Stimulated activated CD4-positive, alpha-beta T cell treated with anti-CD3 and anti-CD28 coated beads, Interleukin-1b, Interleukin-23, amount 100 ng/mL, for 4 hours (primary cell): ENCODE measurements at places on chromosomes 7 and 10.

- no peak for DNase-seq
Measured at GRCh38 chr10:124092860-124093773, at the start of gene CHST15. Gene CHST15, minus strand, starts transcription at chr10:124093598. Its CDS starts 47,386 bp downstream, at chr10:124046212.

DNA sequence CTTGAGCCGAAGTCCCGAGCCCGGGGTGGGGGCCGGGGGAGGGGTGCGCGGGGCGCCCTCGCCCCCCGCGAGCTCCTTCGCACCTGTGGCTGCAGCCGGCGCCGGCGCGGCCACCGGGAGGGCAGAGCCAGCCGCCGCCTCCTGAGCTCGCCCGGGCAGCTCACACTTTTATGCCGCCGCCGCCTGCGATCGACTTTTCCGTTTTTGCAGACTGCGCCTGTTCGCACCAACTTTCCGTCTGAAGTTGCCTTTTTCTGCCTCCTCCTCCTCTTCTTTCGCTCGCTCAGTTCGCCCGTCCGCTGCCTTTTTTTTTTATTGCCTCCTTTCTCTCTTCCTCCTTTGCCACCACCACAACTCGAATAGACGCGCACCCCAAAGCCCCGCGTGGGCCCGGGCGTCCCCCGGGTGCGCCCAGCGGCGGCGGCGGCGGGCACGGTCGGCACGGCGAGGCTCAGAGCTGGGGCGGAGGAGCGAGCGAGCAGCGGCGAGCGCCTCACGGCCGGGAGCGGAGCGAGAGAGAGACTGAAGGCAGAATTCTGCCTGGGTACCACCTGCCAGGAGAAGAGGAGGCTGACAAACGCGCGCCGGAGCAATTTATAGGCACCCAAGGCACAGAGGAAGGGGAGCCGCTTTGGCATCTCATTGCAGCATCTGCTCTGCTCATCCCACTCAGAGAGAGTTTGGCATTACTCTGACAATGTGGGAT, at the start of gene C1QL3:
Gene C1QL3 (minus strand): TSS at position 569 of the 706 bp plus-strand sequence. CDS start 814 bp downstream, outside the sequence.
- peak; percentile 17 for DNase-seq

- no peak for DNase-seq
Measured at GRCh38 chr10:5428133-5428532, 15.8 kb downstream of the NET1 start.

DNA sequence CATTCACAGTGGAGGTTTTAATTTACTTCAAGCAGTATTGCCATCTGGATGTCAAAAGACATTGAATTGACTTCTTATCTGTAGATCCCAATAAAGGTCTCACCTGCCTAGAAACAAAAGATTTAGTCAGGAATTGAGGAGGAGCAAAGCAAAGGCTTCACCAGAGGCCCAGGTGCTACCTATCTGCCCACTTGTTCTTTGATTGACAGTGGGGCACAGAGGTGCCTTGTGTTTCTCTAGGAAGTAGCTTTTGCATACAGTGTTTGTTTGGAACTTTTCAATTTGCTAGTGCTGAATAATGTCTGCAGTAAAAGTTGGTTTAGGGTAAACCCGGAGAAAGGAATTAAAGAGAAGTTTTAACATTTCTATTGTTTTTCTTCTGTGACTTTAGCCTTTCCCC, 40.4 kb downstream of the AUTS2 start:
- DNase-seq = no peak

- DNase-seq = no peak
Measured at GRCh38 chr7:128309976-128310375, 33.7 kb downstream of the RBM28 start.

DNA sequence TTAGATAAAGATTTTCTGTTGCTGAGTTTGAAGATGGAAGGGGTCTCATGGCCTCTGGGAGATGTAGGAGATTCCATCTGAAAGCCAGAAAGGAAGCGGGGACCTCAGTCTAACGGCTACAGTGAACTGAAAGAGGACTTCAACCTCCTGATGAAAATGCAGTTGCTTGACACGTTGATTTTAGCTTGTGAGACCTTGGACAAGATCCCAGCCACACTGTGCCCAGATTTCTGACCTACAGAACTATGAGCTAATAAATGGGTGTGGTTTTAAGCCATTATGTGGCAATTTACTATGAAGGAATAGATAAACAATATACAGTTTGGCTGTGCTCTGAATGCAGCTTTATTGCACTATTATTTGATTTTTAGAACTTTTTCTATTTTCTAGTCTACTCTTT, 342.3 kb upstream of the SEMA3D start:
- DNase-seq = no peak

- no peak for DNase-seq
Measured at GRCh38 chr7:114944745-114945625, 23.1 kb downstream of the MDFIC start.

DNA sequence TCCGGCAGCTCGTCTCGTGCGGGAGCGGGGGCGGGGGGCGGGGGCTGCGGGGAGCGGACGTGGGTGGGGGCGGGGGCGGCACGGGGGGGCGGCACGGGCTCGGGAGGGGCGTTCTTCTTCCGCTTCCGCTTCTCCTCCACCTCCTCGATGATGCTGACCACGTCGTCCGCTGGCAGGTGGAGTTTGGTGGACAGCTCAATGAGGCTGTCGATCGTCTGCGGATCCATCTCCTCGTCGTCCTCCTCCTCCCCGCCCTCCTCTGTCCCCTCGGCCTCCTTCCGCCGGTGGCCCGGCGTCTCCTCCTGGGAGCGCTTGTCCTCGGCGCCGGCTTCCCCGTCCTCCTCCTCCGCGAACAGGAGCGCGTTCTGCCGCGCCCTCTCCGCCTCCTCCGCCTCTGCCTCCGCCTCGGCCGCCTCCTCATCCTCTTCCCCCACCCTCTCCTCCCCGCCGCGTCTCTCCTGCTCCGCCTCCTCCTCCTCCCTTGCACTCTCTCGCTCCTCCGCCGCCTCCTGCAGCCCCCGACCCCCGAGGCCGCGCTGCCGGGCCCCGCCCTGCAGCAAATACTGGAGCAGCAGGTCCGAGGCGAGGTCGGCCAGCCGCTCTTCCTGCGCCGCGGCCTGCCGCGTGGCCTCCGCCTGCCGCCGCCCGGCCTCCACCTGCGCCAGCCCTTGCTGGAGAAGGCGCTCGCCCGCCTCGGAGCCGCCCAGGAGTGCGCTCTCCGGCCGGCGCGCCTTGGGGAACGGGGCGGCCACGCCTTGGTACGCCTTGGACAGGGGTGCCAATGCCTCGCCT, 1.9 kb downstream of the VGF start:
- no peak for DNase-seq

- no peak for DNase-seq
Measured at GRCh38 chr10:99527526-99528493, 4.9 kb upstream of the NKX2-3 start.

- no peak for DNase-seq
Measured at GRCh38 chr10:110051487-110051886, 43.7 kb downstream of the ADD3 start.

- no peak for DNase-seq
Measured at GRCh38 chr7:101590663-101591435, 38.2 kb downstream of the MYL10 start.

GRCh38 chr7:132084776-132085388, 491.4 kb downstream of the PLXNA4 start:
- DNase-seq = no peak

GRCh38 chr7:1608318-1608717, 38.5 kb upstream of the PSMG3 start:
- DNase-seq = no peak

GRCh38 chr7:133295484-133295883, 42.6 kb downstream of the EXOC4 start:
- DNase-seq = no peak

- no peak for DNase-seq
Measured at GRCh38 chr7:22920672-22921071, 93.3 kb downstream of the HYCC1 start.

DNA sequence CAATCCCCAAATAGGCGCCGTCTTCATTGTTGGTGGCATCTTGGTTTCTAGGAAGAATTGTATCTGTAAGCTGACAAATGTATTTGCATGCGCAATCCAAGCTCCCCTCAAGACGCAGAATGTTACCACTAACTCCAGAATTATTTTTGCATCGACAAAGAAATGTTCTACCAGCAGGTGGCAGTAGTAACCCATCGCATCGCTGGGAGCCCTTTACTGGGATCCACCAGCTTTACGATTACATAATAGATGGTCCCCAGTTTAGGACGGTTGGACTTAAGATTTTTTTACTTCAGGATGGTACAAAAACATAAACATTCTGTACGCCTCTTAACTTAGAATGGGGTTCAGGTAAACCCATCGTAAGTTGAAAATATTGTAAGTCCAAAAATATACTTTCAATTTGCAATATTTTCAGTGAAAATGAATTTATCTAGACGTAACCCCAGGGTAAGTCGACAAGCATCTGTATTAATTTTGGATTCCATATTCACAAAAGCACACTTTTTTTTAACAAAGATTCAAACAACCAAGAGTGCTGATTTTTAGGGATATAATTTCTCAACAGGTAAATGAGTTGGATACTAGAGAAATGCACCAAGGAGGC, 114.0 kb upstream of the COBL start:
- peak; percentile 11 for DNase-seq

GRCh38 chr10:13745271-13745670, 158.5 kb downstream of the PRPF18 start:
- no peak for DNase-seq

GRCh38 chr10:43229208-43230061, 37.4 kb downstream of the RASGEF1A start:
- DNase-seq = no peak

GRCh38 chr10:62083412-62084267, 182.1 kb downstream of the ARID5B start:
- DNase-seq = no peak

DNA sequence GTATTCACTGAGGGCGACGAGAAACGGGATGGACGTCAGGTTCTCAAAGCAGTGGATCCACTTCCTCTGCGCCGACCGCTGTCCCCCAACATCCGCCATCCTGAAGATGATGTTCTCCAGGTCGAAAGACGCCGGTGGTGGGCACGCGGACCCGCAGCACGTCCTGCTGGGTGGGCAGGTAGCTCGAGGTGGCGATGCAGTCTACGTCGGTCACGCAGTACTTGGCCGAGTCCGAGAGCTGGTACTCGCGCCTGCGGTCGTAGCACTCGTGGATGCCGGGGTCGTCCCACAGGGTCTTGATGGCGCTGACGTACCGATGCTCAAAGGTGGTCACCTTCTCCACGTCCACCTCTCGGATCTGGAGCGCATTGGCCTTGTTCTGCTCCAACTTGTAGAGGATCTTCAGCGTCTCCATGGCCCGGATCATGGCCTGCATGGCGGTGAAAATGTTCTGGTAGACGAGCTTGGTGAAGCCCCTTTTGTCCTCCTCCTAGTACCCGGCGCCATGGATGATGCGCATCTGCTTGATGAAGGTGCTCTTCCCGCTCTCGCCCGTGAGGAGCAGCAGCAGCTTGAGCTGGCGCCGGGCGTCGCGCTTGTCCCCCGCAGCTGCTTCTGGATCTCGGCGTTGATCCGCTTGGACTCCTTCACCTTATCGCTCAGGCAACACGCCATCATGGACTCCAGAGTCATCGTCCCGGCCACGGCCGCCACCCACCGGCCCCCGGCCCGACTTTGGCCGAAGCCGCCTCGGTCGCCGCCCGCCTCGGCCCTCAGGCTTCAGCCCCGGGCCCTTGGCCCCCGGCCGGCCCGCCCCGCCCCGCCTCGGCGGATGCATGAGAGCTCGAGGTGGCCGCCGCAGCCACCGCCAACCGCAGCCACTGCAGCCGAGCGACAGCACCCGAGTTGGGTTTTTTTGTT, 122.9 kb upstream of the KCTD7 start:
- DNase-seq = no peak

DNA sequence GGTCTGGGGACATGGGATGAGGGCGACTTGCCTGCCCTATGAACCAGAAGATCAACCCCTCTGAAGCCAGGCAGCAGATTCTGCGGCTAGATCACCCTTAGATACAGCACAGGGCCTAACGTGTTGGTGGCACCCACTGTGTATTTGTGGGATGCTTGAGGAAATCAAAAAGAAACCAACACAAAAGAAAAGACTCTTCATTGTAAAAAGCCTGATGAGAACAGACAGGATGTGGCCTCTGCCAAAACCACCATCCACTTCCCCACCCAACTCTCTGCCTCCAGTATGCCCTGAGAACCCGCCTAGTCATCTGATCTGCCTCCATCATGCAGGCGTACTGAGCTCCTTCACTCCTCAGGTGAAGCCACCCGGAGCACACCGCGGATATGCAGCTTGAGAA, 97.2 kb upstream of the INSYN2A start:
- peak; percentile 7 for DNase-seq

- DNase-seq = no peak
Measured at GRCh38 chr7:1899196-1899595, 229.1 kb downstream of the ELFN1 start.

GRCh38 chr7:106767498-106768323, 97.4 kb upstream of the PIK3CG start:
- no peak for DNase-seq

DNA sequence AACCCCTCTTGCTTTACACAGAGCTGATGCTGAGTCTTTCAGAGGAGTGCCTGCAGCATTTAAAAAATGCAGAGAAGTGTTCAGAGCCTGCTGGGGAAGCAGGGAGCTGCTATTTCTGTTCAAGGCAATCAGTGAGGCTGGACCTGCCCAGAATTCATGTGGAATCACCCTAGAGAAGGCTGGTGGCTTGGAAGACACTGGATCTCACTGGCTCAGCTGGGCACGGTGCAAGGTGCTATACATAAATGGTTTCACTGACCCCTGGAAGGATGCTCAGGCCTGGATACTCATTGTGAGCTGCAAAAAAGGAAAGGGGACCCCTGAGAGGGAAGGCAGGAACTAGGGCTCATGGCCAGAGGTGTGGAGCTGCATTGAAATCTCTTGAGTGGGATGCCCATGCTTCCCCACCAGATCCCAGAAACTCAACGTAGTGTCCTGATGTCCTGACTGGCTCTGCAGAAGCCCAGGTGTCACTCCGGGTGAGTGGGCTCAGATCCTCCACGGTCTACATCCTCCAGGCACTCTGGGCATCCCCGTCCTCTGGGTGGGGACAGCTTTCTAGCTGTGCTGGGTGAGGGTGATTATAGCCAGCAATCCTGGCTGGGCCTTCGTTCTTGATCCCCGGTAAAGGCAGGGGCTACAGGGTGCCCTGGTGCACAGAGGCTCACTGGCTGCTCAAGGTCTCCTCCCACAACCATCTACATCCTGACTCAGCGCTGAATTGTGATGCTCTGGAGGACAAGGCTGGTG, 77.2 kb upstream of the TNS3 start:
- DNase-seq = no peak

- DNase-seq = no peak
Measured at GRCh38 chr10:35409094-35409582, 72.8 kb downstream of the CCNY start.

GRCh38 chr10:24901686-24902399, 50.6 kb downstream of the PRTFDC1 start:
- DNase-seq = no peak

DNA sequence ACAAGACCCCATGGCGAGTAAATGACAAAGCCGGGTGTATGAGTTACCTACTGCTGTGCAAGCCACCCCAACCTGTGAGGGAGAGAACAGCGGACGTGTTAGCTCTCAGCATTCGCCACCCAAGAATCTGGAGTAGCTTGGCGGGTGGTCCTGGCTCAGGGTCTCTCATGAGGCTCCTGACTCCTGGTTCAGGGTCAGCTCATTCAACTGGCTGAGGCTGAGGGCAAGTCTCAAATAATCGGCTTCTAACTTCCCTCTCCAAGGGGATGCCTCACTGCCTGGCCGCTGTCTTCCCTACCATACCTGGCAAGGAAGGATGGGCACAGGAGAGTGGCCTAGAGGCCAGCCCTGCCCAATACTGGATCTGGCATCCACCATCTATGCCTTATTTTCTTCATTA, 94.2 kb downstream of the HTR5A start:
- no peak for DNase-seq

- DNase-seq = no peak
Measured at GRCh38 chr10:1188558-1189135, 132.5 kb downstream of the WDR37 start.
